Mesendoderm (in vitro differentiated cells): ENCODE measurements at places on chromosomes 1 and 21.

- no peak for DNase-seq
Observed at GRCh38 chr1:161218301-161219077, 3.4 kb downstream of the FCER1G start.

DNA sequence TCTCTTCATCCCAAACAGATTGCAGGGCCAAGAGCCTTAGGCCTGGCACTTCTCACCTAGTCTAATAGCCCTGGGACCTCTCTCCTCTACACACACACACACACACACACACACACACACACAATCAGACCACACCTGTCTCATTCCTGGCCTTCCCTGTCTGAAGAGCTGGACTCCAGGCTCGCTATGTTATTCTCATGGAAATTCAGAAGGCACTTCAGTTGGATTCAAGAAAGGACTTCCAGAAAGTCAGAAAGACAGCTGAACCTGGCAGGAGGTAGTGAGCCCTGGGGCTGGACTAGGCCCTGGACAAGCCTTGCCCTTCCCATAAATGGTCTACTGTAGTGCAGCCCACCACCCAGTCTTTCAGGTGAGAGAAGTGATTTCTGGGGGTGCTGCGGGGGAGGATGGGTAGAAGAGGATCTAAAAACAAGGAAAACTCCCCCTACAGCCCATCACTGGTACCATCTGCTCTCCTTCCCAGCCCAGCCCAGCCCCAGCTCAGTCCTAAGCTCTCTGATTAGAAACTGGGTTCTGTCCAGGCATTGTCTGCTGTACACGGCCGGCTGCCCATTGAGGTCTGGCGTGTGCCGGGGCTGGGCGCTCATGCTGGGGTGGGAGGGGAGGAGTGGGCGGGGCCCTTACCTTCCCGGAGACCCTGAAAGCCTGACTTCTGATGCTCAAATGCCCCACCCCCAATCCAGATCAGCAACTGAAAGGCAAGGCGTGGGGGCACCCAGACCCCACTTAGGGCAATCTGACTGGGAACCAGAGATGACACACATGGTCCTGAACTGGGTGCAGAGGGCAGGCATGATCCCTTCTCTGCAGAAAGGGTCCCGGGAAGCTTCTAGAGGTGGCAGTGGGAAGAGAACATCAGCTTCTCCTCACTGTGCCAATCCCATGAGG lies 2.5 kb downstream of the KIF21B start:
- DNase-seq: peak; percentile 73

DNA sequence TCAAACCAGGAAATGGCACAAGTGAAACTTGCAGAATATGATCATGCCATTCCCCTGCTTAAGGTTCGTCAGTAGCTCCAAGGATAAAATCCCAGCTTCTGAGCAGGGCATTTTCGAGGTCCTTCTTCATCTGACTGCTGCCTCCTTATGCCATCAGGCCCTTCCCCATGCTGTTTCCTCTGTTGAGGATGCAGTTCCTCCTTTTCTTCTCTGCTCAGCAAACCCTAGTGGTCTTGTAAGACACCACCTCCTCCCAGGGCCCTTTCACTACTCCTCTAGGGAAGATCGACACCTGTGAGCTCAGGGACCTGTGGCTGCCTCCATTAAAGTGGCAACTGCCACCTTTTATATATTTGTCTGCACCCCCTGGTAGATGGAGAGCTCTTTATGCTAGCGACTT lies 62.1 kb upstream of the JUN start:
- no peak for DNase-seq

- no peak for DNase-seq
Observed at GRCh38 chr1:111227434-111227833, at the start of gene CHI3L2. Gene CHI3L2, plus strand, starts transcription at chr1:111227713. Its CDS starts 17 bp downstream, at chr1:111227730.

GRCh38 chr1:975365-975764 lies 6.5 kb downstream of the PERM1 start:
- no peak for DNase-seq

GRCh38 chr1:65001231-65001792 lies 35.0 kb upstream of the JAK1 start:
- DNase-seq: peak; percentile 58
